ENCODE measurements at places on chromosomes 6 and 20.

- no peak for DNase-seq
Measured at GRCh38 chr6:112348334-112348874, 1.3 kb downstream of the RFPL4B start.

DNA sequence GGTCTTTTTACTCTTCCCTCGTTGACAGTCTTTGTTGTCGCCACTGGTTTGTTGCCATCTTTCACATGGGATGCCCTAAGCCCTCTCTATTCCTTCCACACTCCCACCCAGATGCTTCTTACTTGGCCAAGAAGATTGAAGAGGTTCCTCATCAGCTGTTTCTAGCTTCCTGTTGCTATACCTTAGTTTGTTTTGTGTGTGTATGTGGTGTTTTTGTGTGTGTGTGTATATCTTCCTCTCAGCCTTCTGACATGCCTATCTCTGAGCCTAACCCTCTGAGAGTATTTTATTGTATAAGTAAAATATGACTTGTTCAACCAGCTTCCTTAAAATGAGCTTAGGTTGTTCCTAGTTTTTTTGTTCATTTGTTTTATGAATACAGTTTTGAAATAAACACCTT is 35.9 kb downstream of the ENPP1 start:
- DNase-seq: no peak

DNA sequence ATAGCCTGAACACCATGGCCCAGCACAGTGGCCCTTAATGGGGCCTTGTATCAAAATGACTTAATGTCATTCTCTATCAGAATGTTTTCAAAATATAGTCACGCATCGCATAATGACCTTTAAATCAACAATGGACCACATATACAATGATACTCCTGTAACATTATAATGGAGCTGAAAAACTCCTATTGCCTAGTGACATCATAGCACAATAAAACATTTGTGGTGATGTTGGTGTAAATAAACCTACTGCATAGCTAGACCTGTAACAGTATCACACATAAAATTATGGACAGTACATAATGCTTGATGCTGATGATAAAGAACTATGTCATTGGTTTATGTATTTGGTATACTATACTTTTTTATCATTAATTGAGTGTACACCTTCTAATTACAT is 9.3 kb downstream of the ELOVL5 start:
- no peak for DNase-seq

DNA sequence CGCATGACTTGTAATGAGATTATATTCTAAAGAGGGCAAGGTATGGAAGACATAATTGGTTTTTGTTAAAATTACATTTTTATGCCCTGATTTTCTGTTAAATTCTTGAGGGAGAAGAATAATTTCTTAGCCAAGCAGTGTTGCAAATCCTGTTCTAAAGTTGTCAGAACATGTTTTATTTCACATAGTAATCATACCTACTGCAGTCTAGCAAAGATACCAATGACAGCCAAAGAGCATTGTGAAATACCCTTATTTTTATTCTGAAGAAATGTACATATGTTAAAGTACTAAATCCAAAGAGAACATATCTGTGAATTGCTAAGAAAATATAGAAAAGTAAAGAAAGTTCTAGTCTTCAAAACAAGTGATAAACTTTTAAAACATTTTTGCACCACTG is 39.6 kb upstream of the SMIM8 start:
- DNase-seq: peak; percentile 48

- DNase-seq: no peak
Measured at GRCh38 chr20:61347443-61347842, 95.4 kb downstream of the CDH4 start.

- no peak for DNase-seq
Measured at GRCh38 chr6:150377211-150377781, 8.5 kb downstream of the IYD start.

- no peak for DNase-seq
Measured at GRCh38 chr6:53546281-53546680, 1.4 kb upstream of the GCLC start.

GRCh38 chr6:169981568-169981967 is 230.1 kb downstream of the ERMARD start:
- DNase-seq: no peak

- DNase-seq: no peak
Measured at GRCh38 chr6:43203029-43203717, 21.2 kb downstream of the CUL9 start.

GRCh38 chr6:75502884-75503283 is 9.3 kb upstream of the FILIP1 start:
- DNase-seq: no peak

GRCh38 chr6:143556529-143556928 is 45.0 kb upstream of the FUCA2 start:
- DNase-seq: peak; percentile 78

DNA sequence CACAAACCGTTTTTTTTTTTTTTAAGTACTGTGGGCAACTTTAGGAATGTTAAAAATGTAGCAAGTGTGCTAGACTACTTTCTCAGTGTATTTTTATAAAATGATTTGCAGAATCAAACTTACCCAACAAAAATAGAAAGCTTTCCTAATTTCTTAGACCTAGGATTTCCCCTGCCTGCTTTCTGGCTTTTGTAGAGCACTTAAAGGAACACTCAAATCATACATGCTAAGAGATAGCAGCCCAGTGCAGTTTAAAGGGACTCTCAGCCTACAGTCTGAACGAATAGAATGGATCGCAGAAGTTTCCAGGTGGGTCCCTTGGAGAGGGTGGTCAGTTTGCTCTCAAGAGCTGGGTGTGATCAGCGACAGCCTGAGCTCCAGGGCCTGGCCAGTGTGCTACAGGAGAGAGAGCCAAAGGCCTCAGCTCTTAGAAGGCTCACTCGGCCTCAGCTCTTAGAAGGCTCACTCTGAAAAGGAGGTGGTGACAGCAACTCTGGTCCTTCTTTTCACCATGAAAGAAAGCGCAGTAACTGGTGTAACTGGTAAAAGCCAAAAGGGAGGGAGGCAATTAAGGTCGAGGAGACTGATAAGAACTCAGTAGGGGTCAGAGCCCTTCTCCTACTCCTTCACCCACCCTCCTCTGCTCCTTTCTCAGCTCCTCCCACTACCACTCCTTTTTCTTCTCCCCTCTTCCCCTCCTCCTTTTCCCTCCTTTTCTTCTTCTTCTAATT is 142.4 kb downstream of the ZFP64 start:
- DNase-seq: peak; percentile 17

- no peak for DNase-seq
Measured at GRCh38 chr20:1897541-1897940, 2.3 kb downstream of the SIRPA start.

GRCh38 chr6:110195639-110196038 is 15.4 kb downstream of the CDC40 start:
- no peak for DNase-seq

GRCh38 chr6:140082867-140083297 is 708.4 kb upstream of the CITED2 start:
- DNase-seq: peak; percentile 95

GRCh38 chr6:155510879-155511278 is 55.2 kb upstream of the NOX3 start:
- no peak for DNase-seq

GRCh38 chr6:105301072-105301503 is 101.8 kb downstream of the PREP start:
- peak; percentile 23 for DNase-seq

DNA sequence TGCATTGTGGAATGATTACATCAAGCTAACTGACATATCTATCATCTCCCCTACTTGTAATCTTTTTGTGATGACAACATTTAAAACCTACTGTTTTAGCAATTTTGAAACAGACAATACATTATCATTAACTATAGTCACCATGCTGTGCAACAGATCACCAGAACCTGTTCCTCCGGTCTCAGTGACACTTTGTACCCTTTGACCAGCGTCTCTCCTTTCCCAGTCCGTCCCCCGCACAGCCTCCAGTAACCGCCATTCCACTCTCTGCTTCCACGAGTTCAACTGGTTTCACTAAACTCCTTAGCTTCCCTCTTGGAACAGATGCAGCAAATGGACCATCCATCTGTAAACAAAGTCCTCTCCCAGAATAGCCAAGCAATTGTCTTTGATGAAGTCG is 21.8 kb downstream of the LRP11 start:
- no peak for DNase-seq

GRCh38 chr6:8014947-8015346 is 49.2 kb downstream of the BLOC1S5 start:
- DNase-seq: no peak

GRCh38 chr20:43681468-43681942 is 14.6 kb downstream of the MYBL2 start:
- DNase-seq: no peak

GRCh38 chr6:148599967-148600426 is 146.8 kb upstream of the UST start:
- DNase-seq: peak; percentile 31

- DNase-seq: peak; percentile 51
Measured at GRCh38 chr6:71205336-71205956, 83.2 kb upstream of the OGFRL1 start.

DNA sequence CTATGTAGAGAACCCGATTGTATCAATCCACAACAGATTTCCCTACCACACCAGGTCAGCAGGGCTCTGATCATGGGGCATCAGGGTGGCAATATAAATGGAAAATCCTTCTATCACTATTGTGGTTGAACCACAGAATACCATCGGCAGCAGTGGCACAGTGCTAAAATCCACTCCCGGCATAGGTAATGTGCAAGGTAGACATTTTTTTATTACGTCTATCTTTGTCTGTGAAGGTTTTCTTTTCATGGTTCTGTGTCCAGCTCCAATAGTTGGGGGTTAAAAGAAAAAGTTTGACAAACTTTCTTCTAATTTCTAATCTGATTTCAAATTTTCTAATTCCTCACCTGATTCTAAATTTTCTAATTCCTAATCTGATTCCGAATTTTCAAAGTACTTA is 302.7 kb upstream of the PREP start:
- no peak for DNase-seq

GRCh38 chr6:44512868-44513741 is 125.6 kb downstream of the CDC5L start:
- DNase-seq: peak; percentile 7

DNA sequence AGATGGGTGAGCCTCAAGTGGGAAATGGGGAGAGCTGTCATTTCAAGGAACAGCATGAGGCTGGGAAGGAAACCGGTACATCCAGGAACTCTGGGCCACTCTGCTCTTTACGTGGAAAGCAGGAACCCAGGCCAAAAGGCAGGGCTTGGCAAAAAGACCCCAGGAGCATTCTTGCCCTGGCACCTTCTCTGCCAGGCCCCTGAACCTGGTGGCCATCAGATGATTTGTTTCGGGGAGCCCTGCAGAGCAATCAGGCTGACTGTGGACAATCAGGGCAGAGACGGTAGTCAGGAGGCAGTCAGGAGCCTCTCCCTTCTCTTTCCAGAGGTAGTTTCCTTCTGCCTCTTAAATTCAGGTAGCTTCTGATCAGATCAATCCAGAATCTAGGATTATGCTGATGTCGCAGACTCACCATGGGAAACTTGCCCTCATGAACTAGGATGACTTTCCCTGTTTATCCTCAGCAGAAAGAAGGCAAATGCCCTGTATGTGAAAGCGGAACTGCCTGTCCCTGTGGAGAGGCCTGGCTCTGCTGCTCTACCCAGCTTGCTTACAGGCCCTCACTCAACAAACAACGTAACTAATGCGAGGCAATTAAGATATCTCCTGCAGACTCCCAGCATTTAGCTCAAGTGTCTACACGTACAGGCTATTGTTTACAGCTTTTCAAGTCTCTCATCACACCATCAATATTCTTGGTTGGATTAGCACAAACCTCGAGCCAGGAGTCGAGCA is 36.6 kb downstream of the EZR start:
- no peak for DNase-seq

GRCh38 chr20:64203037-64203777 is 39.0 kb downstream of the MYT1 start:
- no peak for DNase-seq

- no peak for DNase-seq
Measured at GRCh38 chr6:120108061-120108795, 758.7 kb upstream of the MAN1A1 start.

- no peak for DNase-seq
Measured at GRCh38 chr20:38531021-38531420, 50.0 kb upstream of the ADIG start.

DNA sequence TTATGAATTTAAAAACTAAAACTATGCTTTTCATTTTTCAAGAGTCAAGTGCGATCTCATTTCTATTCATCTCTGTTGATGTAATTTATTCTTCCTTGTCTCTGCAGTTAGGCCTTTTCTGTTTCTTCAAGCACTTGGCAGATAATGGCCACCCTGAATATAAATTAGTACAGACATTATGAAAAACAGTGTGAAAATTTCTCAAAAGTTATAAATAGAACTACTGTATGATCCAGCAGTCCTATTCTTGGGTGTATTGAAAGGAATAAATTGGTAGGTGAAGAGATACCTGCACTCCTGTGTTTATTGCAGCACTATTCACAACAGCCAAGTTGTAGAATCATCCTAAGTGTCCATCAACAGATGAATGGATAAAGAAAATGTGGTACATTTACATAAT is 248.3 kb downstream of the DOK5 start:
- DNase-seq: no peak

DNA sequence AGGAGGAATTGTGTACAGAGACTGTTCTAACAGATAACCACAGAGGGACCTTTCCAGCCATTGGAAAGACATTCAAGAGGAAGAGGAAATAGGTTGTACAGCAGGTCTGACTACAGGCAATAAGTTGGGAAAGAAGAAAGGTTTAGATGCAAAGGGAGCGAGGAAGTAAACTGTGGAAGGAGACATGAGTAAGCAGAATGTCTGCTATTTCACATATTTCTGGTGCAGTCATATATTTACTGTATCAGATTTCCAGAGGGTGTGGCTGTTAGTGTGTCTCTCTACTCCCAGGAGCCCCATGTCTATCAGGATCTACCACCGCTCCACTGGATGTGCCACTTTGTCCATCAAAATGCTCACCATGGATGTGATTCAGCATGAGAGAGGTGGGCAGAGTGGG is 25.9 kb downstream of the MRS2 start:
- peak; percentile 64 for DNase-seq

DNA sequence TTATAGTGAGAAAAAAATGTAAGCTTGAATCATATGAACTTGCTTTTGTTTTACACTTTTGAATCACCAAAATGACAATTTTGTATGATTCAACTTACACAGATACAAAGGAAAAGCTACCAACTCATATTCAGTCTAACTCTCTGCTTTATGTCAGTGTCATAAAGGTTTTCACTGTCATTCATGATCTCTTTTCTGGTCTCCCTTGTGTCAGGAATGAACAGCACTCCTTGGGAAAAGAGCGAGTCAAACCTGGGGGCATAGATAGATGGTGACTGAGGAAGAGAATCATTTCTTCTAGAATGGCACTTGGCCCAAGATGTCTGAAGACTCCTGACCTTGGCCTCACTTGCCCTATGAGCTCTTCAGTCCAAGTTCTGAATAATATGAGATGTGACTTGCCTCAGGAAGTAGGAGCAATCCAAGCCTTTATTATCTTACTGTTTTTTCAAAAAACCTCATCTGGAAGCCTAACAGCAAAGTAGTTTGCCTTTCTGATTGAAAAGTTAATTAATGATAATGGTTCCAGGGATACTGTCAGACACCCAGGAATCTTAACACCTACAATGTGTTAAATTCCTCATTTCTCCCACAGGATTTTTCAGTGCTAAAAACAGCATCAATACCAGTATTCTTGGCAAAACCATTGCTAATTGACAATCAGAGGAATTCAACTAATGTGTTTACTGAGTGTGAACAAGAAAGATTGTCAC is 270.0 kb upstream of the HSF2 start:
- no peak for DNase-seq

All from amniotic epithelial cell (primary cell).